ENCODE measurements at places on chromosomes 2 and 18. TPM values are rescaled to one million over a fixed set of nuclear protein-coding genes. Genes with fewer than 3 reads are reported as not detected.

DNA sequence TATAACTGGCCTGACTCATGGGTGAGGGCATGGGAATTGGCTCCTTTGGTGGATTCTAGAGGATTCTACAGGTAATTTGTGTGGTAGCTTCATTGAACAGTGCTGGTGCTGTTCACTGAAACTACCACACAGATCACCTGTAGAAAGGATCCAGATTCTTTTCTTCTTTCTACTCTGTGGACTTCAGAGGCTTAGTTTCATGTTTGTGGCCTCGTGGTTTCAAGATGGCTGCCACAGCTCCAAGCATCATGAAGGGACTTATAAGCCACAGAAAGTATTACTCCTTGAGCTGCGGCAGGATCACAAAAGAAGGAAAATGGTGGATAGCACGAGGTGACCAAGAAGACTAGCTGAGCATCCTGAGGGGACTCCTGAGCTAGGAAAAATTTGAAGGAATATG lies 88.9 kb downstream of the ADCYAP1 start:
- no peak for DNase-seq

GRCh38 chr2:71607151-71607889 lies 154.0 kb downstream of the DYSF start:
- no peak for DNase-seq

The CFC1 gene
- 4.5 TPM for total RNA-seq

The MTCL1 gene
- 11.3 TPM for total RNA-seq

- DNase-seq: no peak
These were observed 525.9 kb downstream of the TMEM182 start for GRCh38 chr2:103287746-103288145.

The ALPP gene
- 0.06 TPM for total RNA-seq

DNA sequence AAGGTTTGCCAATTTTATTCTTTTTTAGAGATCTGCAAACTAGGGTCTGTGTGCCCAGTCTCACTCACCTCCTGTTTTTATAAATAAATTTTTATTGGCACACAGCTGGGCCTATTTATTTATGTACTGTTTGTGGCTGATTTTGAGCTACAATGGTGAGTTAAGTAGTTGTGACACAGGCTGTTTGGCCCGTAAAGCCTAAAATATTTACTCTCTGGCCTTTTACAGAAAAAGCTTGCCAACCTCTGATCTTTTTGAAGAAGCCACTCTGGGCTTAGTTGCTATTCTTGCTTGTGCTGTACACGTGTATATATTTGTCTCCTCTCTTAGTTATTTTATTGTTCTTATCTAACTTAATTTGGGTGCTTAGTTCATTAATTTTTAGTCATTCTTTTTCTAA lies 14.5 kb downstream of the NAB1 start:
- DNase-seq: no peak

The CERS6 gene
- 81.0 TPM for total RNA-seq

The MEP1B gene
- 0.11 TPM for total RNA-seq

The KCNG2 gene
- total RNA-seq: 1.4 TPM

DNA sequence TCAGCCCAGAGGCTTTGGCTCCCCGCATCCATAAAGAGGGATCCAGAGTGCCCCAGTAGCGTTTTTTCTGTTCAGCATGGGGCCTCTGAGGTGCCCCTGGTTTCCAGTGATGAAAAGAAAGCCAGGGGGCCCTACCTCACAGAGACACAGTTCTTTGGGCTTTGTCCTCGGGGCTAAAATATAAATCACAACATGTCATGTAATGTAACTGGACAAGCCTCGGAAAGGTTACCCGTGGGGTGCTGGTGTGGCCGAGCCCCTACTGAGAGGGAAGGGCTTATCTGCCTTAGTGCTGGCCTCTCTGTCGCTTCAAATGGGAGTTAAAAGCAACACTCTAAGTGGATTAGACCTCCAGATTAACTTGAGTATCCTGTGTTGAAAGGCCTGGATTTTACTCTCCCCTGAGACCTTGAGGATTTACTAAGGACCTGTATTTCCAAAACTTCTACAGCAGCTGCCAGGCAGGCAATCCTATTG lies 251.6 kb upstream of the APCDD1 start:
- DNase-seq: no peak

The LTBP1 gene
- 83.0 TPM for total RNA-seq

GRCh38 chr2:33158482-33159003 lies 211.8 kb downstream of the LTBP1 start:
- no peak for DNase-seq

DNA sequence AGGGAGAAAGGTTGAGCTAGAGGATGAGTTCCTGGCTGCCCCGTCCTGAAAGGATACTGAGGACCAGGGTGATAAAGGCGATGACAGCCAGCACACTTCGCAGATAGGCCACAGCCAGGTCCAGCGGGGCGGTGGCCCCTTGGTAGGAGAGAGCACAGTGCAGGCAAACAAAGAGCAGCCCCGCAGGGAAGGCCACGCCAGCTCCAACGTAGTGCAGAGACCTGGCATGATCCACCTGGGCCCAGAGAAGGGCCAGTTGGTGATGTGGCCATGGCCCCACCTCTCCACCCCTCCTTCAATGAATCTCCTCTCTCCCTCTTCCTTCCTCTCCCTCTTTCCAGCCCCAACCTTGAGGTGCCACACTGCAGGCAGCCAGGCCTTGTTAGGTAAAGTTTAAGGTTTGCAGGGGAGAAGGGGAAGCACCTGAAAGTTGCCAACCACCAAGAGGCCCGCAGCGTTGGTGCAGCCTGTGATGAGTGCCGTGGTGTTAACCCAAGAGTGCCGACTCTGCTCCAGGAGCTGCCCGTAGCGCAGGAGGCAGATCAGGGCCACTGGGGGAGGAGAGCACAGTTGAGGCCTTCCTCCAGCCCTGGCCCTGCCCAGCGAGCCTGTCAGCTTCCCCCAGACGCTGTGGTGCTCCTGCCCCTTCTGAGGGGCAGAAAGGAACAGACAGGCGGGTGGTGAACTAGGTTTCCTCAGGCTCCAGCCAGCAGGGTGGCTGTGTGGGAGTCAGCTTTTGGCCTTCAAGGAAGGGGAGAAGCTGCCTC lies 2.8 kb downstream of the TMEM150A start:
- no peak for DNase-seq

The GAL3ST2 gene
- 0.50 TPM for total RNA-seq

DNA sequence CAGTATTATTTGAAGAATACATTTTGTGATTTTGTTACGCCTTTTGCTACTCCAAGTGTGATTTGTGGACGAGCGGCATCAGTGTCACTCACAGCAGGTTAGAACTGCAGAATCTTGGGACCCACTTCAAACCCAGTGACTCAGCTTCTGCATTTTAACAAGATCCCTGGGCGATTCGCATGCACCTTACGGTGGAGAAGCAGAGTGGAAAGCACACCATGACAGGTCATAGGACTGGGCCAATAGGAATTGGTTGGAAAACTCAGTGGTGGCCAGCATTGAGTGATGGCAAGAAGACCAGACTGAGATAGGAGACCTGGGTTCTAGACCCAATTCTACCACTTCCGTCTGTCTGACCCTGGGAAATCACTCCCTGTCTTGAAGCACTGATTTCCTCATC lies 26.3 kb downstream of the CTLA4 start:
- no peak for DNase-seq

DNA sequence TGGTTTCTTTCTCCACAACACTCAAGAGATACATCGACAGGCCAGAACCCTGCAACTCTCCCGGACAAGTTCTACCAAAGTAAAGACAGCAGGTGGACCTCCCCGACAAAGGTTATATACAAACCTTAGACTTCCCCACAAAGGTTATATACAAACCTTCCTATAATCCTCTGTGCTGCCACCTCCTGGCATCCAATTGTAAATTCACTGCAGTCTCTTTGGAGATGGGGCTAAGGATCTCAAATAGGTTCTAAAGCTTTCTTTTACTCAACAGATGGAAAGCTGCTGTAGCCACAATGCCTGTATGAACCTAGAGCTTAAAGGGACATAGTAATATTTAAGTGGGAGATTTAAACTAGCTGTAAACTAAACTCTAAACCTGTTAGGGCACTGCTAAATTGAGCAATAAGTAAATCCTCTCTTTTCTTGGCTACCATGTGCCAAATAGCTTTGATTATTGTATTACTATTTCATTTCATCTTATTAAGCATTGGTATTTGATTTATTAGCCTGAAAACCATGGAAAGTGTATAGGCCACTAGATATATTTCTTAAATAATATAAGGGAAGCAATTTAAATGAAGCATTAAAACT lies 9.8 kb upstream of the MREG start:
- DNase-seq: no peak

The SIX2 gene
- total RNA-seq: 5.5 TPM

The EPB41L3 gene
- total RNA-seq: 99.6 TPM

DNA sequence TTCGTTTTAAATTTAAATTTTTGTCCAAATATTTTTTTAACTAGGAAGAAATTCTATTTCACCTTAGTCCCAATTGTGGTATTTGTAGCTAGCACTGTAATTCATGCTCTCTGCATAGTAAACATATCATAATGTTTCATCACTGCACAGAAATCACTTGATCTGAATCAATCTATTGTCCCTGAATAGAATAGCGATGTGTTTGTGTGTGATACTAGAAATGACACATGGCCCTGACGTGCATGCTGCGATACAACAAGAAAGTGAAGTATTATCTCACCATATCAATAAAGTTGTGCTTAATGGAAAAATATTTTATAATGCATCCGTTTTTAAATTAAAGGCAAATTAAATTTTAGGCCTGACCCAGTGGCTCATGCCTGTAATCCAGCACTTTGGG lies 10.0 kb downstream of the TTL start:
- no peak for DNase-seq

DNA sequence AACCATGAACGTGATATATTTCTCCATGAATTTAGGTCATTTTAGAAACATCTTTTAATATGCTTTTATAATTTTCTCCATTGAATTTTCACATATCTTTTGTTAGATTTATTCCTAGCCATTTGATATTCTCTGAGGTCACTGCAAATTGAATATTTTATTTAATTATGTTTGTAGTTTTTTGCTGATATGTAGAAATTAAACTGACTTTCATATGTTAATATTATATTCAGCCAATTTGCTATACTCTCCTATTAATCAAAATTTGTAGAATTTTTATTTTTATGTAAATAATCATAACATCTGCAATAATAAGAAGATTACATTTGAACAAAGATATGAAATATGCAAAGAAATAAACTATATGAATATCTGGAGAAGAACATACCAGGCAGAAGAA lies 46.9 kb downstream of the RMDN2 start:
- DNase-seq: no peak

The CYP1B1 gene
- total RNA-seq: 105 TPM

DNA sequence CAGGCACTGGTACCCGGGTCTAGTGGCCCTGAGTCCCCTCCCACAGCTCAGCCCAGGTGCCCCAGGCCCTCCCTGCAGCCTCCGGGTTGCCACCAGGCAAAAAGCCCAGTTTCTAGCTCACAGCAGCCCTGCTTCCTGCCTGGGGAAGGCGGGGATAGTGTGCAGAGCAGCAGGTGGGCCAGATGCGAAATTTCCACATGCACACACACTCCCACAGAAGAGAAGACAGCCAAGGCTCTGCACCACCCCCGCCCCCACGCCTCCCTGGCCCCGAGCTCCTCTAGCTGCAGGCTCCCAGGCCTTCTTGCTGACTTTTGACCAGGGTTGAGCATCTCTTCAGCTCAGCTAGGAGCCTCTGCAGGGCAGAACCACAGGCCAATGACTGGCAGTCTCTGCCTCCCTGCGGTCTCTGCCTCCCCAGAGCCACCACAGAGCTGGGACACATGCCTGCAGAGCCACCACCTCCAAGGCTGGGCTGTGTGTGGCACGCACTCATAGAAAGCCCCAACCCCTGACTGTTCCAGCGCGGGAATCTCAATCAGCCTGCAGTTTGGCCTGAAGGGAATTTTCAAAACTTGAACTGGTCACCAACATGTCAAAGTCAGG lies 7.2 kb downstream of the SLC66A2 start:
- DNase-seq: no peak

GRCh38 chr18:52220062-52220591 lies 119.9 kb upstream of the DCC start:
- DNase-seq: no peak

The HSBP1L1 gene
- total RNA-seq: 5.2 TPM

GRCh38 chr18:26700728-26701127 lies 152.4 kb upstream of the KCTD1 start:
- no peak for DNase-seq

DNA sequence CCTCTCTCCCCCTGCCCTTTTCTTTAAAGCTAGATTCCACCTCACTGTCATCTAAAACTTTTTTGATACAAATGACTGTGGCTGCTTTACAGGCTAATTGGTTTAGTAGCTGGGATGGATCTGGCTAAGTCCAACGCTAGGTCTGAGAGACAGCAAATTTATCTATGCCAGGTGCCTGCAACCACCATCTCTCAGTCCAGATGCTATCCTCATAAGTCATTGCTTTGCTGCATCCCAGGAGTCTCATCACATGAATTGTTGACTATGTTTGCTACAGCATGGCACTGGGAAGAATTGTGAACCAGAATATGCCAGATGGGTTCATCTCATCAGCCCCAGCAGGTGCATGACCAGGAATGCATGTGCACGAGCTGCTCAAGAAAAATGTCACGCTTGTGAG lies 100.0 kb upstream of the PID1 start:
- DNase-seq: no peak

- no peak for DNase-seq
These were observed 58.5 kb downstream of the INPP5D start for GRCh38 chr2:233118648-233119000.

The EN1 gene
- 0.40 TPM for total RNA-seq

DNA sequence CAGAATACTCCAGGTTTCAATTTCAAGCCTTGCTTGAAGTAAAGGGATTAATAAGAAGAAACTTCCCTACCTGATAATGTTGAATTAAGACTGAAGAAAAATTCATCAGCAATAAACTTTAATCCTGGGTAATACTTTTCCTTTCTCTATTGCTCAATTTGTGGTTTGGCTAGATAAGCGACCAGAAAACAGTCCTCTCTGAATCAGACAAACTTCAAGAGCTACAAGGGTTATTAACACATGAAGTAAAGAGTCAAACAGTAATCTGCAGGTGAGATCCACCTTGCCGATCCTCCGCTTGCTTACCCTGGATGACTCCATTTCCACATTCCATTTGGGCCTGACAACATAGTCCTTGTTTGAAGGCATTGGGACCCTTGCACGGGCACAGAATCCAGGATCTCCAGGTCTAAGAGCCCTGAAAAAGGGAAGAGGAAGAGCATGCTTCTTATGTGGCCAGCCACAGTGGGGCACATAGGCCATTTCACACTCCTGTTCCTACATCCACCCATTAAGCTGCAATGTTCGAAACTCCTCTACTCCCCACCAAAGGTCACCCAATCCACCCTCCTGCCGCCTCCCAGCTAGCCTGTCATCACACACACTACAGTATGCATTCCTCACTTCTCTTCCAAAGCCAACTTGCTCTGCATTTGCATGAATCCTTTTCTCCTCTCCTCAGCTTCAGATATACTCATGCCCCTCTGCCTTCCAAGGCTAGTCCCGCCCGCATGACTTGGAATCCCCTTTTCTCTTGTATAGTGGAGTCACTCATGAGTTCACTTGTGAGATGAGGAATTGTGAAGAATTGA lies 39.8 kb downstream of the IWS1 start:
- DNase-seq: no peak

The CHRNG gene
- total RNA-seq: not detected

The TOGARAM2 gene
- total RNA-seq: 7.9 TPM

- DNase-seq: no peak
These were observed 63.6 kb downstream of the CIB4 start for GRCh38 chr2:26577442-26578112.
